NCI-H510A treated with DMSO at 0.1 percent for 48 hours (cell line): ENCODE measurements at places on chromosomes 11 and 22.

DNA sequence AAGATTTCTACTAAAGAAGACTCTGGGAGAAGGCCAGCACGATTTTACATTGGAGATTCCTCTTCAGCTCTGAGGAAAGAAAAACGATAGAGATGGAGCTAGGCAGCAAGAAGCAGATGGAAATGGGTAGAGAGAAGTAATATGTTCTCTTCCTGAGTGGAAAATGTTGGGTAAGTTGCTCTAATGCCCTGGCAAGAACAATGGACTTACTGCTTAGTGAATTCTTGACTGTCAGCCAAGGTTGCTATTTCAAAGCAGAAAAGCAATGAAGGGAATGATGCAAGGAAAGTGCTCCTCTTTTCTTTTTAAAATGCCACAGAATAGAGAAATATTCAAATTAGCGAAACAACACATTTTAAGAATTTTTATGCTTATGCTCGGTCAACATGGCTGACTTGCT lies 38.4 kb upstream of the CWF19L2 start:
- DNase-seq, result no peak

DNA sequence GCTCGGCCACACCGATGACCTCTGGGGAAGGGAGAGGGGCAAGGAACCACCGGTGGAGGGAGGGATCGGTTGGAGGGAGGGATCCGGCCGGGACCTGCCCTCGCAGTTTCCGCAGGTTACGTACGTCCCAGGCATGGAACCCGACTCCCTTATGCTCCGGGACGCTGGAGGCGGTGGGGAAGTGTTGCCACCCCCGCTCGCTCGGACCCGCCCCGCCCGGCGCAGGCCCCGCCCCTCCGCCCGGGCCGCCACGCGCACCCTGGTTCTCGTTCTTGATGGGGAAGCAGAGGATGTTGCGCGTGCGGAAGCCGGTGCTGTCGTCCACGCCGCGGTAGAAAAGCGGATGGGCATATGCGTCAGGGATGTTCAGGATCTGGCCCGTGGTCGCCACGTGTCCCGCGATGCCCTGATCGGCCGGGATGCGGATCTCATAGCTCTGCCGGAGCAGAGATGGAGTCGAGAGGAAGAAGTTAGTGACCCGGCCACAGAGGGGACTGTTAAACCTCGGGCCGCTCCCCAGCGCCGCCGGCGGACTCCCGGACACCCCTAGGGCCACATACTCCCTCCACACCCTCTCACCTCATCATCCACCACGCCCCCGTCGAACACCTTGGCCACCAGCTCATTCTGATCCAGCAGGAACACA lies 89.8 kb downstream of the PDE2A start:
- no peak for DNase-seq

DNA sequence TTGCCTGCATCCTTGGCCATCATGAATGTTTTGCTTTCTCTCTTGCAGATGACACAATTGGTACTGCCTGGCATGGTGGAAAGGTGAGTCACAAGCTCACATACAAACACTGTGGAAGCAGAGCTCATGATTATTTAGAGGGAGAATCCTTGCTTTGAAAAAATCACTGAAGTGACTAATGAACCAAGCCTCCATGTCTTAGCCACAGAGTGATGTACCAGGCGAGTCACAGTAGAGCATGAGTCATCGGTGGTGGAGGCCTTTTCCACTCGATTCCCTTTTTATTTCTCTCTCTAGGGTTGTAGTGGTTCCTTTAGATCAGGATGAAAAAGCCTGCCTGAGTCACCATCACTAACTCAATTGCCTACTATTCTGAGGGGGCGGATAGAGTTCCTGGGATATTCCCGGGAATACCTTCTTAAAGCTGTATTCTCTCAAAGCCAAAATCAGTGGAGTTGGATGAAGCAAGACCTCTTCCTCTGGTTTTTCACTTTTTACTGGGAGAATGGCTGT lies 49.6 kb upstream of the ALKBH3 start:
- no peak for DNase-seq

- no peak for DNase-seq
Observed at GRCh38 chr11:70059971-70060370, 18.1 kb upstream of the ANO1 start.
